C1 segment of cervical spinal cord (tissue), 14 donors: ENCODE measurements at places on chromosomes 16 and 17.

DNA sequence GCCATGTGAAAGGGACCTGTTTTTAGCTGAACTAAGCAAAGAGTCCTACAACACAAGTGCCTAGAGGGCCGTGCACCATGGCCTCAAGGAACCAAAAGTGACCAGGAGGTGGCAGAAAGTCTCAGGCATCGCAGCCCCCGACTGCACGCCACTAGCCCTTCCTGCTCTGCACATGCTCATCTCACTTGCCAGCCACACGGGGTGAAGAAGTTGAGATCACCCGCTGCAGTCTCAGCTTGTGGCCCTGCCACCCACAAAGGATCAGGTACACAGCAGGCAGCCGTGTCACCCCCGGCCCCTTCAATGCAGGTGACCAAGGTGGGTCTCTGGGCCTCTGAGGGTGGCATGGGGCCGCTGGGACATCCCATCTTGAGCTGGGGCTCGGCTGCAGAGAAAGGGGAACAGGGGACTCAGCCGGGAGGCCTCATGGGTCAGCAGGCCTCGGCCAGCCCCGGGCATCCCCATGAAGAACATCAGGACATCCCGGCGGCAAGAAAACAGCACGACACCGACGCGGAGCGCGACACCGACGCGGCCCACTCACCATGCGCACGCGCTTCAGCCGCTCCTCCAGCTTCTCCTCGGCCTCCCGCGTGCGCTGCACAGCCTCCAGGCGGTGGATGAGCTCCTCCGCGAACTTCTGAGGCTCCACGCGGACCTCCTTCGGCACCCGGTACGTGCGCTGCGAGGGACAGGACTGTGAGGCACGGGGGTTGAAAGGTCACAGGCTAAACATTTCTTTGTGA is 21.0 kb downstream of the PDIA2 start:
- no peak for DNase-seq

GRCh38 chr16:67013823-67014633 is 14.9 kb upstream of the CBFB start:
- DNase-seq, result peak; percentile 50

GRCh38 chr16:70749681-70750601 is 51.0 kb downstream of the VAC14 start:
- DNase-seq, result peak; percentile 42

DNA sequence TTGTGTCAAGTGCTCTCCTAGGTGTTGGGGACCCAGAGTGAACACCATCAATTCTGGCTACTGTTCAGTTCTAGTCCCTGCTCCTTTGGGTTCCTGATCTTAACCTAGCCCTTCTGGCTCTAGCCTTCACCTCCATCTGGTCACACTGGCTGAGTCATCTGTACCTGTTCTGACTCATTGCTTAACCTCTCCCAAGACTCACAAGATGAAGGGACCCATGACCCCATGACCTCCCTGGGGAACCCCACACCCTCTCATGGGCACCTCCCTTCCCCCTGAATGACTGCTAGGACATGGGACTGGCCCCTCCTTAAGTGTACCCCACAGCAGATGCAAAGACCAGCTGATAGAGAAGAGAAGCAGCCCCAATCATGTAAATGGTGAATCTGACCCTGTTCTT is 345.8 kb upstream of the CDH5 start:
- no peak for DNase-seq

- DNase-seq, result peak; percentile 54
Observed at GRCh38 chr17:4519361-4519788, 20.7 kb downstream of the SPNS2 start.

DNA sequence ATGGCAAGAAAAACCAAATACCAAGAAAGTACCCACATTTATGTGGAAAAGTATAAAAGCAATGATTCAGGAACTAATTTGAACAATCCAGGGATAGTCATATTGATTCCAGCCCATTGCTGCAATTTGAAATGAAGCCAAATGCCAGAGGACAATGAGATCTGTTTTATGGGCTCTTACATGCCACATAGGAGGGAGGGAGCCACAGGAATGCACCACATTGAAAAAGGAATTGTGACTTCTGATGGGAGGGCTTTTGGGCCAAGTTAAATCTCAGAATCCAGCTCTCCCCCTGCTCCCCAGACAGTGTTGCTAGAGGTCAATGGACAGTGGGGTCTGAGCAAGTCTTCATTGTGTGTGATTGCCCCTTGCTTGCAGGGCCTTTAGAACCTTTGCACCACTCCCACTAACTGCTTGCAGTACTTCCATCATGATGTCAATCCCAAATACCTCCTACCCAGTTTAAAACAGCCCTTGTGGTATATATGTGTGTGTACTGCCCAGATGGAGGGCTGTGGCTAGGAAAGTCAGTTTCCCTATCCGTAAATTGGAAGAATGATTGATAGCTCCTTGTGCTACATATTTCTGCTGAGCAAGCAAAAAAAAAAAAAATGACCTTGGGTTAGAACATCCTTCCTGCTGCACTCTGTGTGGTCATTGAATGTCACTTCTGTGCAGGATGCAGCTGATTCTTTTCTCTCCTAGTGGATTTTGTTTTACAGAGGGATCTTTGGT is 406.8 kb downstream of the UTP18 start:
- no peak for DNase-seq

DNA sequence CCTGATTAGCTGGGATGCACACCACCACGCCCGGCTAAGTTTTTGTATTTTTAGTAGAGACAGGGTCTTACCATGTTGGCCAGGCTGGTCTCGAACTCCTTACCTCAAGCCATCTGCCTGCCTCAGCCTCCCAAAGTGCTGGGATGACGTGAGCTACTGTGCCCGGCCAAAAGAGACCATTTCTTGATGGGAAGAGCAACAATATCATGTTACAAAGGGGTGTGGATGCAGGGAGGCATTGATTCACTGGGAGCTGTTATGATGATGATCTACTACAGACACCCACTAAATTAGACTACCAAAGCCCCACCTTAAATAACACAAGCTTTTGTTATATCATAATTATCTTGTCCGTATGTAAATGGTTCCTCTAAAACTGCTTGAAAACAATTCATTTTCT is 81.4 kb upstream of the PSMD7 start:
- no peak for DNase-seq

DNA sequence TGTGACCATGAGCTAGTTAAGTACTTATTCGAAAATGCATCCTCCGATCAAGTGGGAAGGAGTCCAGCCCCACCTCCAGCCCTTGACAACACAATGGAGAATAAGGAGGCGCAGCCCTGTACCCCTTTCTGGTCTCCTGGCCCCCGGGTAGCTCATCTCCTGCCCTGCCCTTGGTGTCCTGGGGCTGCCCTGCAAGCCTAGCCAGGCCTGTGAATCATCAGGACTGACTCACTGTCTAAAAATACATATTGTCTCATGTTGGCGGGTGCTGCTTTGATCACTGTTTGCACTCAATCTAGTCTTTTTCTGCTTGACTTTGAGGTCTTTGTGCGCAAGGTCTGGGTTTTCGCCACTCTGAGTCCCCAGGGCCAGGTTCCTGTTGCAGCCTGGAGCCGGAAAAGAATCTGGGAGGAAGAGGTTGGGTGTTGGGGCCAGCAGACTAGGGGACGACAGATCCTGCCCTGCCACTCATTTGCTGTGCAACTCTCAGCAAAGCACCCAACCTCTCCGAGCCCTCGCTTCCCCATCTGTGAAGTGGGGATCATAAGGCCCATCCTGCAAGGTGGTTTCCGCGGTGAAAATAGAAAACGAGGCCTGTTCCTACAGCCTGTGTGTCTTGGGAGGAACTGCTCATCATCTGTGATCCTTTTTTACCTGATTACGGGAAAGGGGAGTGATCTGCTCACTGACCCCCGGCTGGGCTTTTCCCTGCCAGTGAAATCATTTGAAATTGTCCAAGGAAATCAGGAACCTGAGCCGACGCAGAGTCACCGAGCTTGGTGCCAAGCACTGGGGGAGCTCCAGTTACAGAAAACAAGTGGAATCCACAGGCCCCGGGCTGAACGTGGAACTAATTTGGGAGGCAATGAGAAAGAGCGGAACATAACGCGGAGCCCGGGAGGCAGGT is 230.4 kb downstream of the PARN start:
- DNase-seq, result no peak

DNA sequence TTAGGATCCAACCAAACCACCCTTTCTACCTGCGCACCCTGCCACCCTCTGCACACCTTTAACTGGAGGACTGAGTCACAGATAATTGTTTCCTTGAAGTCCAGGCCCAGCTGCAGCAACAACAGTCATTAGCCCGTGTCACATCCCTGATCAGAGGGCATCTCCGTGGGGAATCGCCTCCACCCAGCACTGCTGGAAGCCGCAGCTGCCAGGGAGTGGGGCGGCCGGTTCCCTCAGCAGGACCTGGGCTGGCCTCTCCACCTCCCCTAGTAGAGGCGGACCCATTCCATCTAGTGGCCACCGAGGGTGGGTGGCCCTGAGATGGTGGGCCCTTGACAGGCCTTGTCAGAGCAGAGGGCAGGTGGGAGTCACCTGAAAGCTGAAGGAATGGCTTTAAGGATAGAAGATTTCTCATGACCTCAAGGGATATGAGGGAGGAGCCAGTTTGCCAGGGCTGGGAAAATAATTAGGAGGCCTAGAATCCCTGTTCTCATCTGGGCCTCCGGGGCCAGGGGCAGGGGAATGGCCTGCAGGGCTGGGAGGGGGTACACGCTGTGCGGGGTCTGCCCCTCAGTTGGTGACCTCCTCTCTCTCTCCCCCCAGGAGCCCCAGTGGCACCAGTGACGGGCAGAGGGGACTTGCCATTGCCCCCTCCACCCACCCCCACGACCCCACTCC is 6.2 kb downstream of the PRSS53 start:
- DNase-seq, result no peak

DNA sequence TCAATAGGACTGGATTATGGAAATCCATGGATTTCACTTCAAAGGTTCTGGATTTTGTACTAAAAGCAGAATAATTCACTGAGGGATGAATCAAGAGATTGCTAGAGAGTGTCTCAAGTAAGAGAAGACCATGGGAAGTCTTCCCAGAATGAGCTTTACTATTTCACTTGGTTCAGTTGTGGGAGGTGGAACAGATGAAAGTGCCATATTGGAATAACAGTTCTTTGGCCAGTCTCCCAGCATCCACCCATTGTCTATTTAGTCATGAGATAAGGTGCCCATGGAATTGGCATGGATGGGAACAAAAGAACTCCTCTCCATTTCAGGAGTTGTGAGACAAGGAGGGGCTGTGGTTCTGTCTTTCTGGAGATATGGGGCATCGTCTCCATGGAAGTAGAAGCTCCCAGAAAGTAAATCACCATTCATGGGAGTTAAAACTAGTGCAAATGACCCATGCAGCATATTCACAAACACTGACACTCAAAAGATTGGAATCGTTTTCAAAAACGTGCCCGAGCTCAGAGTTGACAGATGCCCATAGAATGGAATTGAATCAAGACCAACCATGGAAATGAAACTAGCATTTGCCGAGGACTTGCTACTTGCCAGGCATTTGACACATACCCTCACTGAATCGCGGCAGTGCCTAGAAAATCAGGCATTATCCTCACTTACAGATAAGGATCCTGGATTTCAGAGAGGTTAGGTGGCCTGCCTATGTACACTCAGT is 36.2 kb upstream of the CLEC3A start:
- no peak for DNase-seq

GRCh38 chr17:80292521-80292971 is 31.9 kb downstream of the RNF213 start:
- DNase-seq, result no peak

GRCh38 chr17:21287703-21288449 is 3.4 kb downstream of the MAP2K3 start:
- no peak for DNase-seq

DNA sequence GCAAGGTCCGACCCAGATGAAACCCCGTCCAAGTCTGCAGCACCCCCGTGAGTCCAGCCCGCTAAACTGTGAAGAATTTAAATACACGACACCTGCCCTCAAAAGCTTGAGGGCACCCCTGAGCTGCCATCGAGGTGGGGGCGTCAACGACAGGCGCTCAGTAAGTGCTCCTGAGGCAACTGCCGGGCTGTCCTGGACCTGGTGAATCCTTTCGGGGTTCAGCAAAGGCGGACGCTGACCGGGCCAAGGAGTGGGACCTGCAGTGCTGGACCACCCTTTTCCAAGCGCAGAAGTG is 512 bp upstream of the ENDOV start:
- no peak for DNase-seq

DNA sequence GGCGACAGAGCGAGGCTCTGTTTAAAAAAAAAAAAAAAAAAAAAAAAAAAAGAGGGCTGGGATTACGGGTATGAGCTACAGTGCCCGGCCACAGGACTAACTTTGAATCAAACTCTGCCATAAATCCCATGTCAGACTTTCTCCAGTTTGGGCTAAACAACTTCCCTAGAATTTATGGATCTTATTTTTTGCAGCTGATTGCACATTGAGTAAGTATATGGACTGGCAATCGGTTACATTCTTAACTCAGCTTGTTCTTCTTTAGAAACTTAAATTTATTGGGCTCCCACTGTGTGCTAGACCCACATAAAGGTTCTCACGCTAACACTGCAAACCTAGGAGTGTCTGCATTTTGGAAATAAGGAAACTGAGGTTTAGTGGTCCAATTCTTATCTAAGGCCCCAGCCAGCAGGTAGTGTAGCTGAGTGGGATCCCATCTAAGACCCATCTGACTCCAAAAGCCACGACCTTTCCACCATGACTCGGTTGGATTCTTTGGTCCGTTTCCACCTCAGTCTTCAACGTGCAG is 718 bp upstream of the CBFB start:
- no peak for DNase-seq

DNA sequence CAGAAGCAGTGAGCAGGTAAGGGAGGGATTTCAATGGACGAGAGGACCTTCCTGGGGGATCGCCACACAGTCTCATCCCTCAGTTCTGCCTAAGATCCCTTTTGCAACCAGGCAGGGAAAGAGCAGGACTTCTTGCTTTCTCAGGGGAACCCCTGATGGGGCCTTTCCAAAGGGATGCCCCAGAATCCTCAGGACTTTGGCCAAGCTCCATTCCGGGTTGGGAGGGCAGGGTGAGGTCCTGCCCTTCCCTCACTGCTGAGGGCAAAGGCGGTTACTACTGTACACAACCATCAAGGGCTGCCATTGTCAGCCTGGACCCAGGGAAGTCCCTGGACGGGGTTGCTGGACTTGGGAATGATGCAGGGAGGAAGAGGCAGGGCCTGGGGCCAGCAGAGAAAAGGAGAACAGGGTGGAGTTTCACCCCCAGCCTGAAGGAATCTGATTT is 9.7 kb downstream of the PRR29 start:
- no peak for DNase-seq

DNA sequence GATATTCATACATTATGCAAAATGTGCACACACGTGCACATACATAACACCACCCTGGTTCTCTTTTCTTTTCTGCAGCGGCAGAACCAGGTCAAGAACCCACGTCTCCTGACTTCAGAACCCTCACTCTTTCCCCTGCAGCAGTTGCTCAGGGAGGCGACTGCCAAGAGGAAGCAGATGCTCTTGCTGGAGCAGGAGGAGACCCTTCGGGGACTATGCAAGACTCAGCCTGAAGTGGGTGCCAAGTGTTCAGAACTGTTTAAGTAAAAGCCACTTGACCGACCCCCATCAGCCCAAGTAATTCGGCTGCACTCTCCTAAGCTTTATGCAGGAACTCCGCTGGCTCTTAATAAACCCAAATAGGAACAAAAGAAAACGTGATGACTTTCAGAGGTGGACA is 193.8 kb downstream of the SLC39A11 start:
- DNase-seq, result no peak

- DNase-seq, result no peak
Observed at GRCh38 chr17:40326014-40326831, 17.2 kb downstream of the RARA start.
